RWPE1 (cell line): ENCODE measurements at places on chromosomes 2 and 18.

- DNase-seq = no peak
These were observed 3.4 kb downstream of the MBP start for GRCh38 chr18:77129150-77129551.

- no peak for DNase-seq
These were observed 57.4 kb downstream of the KIDINS220 start for GRCh38 chr2:8779795-8780671.

- peak; percentile 59 for DNase-seq
These were observed 15.0 kb upstream of the MYO1B start for GRCh38 chr2:191230174-191230573.

GRCh38 chr2:8532438-8532837 is 149.4 kb upstream of the ID2 start:
- no peak for DNase-seq

GRCh38 chr2:187477051-187477450 is 29.0 kb upstream of the CALCRL start:
- no peak for DNase-seq

GRCh38 chr2:127508631-127509034 is 17.7 kb downstream of the IWS1 start:
- peak; percentile 94 for DNase-seq

DNA sequence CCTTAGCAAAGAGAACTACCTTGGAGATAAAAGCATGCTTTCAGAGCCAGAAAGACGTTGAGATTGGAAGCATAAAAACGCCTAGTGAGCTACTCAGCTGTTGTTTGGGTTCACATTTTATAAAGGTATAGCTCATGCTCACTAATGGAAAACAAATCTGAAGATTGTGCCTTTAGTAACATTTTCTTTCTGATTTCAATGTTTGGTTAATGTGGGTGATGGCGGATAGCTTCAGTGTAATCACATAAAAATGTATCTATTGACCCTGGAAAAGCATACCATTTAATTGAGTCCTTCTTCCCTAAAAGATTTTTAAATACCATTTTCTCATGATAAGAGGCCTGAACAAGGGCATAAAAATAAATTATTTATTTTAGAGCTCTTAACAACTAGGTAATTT is 73.4 kb downstream of the DTNA start:
- no peak for DNase-seq

DNA sequence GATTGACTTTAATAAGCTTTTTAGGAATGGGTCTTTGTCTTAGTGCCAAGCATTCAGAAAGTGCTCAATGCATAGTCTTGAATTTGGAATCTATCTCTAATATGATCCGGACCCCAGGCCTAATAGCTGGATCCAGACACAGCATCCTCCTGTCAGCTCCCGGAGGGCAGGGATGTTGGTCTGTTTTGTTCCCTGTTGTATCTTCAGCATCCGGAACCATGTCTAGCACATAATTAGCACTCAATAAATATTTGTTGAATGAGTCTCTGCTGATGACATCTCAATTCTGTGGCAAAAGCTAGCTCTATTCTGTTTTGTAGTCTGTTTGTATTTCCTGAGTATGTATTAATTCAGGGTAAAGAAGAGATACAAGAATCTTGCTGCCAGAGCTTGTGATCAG is 169.1 kb downstream of the DCDC2C start:
- no peak for DNase-seq

- no peak for DNase-seq
These were observed 652.9 kb downstream of the NR4A2 start for GRCh38 chr2:155679647-155680046.

DNA sequence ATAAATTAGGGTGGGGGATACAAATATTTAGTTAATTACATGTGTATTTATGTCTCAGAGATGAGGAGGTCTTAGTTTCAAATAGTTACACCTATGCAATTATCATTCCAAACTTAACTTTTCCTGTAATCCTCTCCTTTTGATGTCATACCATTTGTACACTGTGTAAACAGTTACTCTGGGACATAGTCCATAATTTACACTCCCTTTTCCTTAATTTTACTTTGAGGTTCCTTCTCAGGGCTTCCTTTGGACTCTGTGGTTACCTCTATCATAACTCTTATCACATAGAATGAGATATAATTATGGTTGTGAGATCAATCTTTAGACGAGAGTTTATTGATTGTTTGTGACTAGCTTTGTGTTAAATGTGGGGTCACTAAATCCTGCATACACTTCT is 84.4 kb downstream of the DPP10 start:
- DNase-seq = no peak

DNA sequence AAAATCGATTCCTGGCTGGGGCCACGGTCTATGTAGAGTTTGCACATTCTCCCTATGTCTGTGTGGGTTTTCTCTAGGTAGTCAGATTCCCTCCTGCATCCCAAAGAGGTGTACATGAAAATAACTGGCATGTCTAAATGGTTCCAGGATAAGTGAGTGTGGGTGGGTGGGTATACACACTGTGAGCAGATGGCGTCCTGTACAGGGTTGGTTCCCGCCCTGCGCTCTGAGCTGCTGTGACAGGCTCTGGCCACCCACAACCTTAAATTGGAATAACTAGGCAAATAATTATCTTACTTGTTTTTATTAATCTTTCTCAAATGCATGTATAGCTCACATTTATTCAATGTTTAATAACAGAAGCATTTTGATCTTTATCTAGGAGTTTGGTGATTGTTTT is 16.3 kb downstream of the THOC1 start:
- no peak for DNase-seq

DNA sequence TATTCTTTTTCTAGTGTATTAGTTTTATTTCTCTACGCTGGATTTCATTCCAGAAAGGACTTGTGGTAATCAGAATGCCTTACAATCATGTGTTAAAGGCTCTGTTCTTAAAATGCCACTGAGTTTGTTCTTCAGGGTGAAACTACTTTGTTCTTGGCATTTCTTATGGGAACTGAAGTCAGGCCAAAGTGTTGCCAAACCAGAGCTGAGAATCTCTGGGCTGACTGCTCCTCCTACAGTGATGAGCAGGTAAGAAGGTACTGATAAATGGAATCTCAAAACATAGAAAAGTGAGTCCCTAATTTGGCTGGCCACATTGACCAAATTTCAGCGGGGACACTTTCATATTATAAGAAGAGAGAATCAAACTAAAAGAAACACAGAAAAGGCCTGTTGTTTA is 55.1 kb upstream of the ZNF397 start:
- DNase-seq = no peak

DNA sequence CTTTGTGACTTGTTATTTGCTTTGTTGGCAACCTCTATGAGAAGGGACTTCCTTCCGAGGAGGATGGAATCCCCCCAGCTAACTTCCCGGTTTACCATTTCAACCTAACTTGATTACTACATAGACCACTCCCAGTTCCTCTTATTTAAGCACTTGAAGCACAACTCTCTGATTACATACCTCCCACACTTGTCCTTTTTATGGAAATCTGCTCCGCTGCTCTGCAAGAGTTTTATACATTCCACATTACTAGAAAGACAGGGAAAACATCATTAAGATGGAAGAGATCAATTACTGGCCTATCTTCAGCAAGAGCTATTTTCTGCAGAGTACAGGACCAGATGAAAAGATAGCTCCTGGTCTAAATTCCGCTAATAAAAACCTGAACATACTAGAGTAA is 160.0 kb upstream of the PGAP1 start:
- no peak for DNase-seq

DNA sequence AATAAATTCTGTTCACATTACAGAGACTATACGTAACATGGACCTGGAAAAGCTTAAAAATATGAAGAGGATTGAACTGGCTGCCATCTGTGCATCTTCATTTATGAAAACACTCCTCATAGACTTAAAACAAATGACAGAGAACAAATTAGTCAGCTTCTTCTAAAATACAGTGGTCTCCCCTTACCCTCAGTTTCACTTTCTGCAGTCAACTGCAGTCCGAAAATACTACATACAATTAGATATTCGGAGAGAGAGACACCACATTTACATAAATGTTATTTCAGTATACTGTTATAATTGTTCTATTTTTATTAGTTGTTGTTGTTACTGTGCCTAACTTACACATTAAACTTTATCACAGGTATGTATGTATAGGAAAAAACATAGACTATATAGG is 6.5 kb downstream of the RNF103 start:
- no peak for DNase-seq

- peak; percentile 97 for DNase-seq
These were observed 29.3 kb downstream of the TGFA start for GRCh38 chr2:70523996-70524965.

GRCh38 chr2:72824224-72824842 is 1.5 kb downstream of the EXOC6B start:
- DNase-seq = peak; percentile 69

- no peak for DNase-seq
These were observed 3.7 kb downstream of the DYM start for GRCh38 chr18:49456794-49457193.

- DNase-seq = no peak
These were observed 54.4 kb downstream of the CAPN13 start for GRCh38 chr2:30752811-30753210.

GRCh38 chr2:50765146-50765545 is 266.8 kb downstream of the NRXN1 start:
- no peak for DNase-seq

DNA sequence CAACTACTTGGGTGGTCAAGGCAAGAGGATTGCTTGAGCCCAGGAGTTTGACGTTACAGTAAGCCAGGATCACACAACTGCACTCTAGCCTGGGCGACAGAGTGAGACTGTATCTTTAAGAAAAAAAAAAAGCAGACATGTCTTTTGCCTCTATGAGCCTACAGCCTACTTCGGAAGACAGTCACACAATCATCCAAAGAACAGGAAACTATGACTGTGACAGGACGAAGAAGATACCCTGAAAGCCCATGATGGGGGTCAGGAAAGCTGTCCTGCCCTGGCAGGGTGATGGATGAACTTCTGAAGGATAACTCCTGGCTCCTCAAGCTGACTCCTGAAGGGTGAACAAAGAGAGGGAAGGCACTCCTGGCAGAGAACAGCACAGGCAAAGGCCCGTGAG is 251.7 kb upstream of the SIX2 start:
- no peak for DNase-seq

DNA sequence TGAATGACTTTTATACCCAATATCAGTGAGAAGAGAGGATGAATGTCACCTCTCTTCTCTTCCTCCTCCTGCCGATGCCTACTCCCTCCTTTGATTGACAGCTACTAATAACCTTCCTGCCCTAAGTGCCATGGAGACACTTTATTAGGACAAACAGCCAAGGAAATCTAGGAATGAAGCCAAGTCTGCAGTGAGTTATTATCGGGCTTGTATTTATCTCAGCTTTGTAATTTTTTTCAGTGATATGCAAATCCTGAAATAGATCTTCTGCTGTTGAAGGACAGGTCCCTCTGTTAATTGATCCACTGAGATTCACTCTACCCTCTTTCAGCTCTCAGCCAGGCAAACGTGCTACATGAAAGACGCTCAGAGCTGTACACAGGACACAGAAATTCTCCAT is 686.7 kb downstream of the TMEM182 start:
- no peak for DNase-seq

- DNase-seq = no peak
These were observed 329.6 kb downstream of the OSR1 start for GRCh38 chr2:19028587-19029375.

DNA sequence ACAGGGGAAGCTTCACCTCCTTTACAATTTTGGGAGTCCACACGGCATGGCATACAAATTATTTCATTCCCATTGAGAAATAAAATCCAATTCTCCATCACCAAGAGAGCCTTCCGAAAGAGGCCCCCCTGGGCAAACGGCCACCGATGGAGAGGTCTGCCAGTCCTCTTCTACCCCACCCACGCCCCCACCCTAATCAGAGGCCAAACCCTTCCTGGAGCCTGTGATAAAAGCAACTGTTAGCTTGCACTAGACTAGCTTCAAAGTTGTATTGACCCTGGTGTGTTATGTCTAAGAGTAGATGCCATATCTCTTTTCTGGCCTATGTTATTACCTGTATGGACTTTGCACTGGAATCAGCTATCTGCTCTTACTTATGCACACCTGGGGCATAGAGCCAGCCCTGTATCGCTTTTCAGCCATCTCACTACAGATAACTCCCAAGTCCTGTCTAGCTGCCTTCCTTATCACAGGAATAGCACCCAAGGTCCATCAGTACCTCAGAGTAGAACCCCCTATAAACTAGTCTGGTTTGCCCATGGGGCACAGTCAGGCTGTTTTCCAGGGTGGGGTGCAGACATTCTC is 58.3 kb downstream of the BCL11A start:
- DNase-seq = no peak

GRCh38 chr2:120287183-120288015 is 34.7 kb downstream of the RALB start:
- peak; percentile 80 for DNase-seq

GRCh38 chr18:12904012-12904516 is 20.0 kb upstream of the PTPN2 start:
- no peak for DNase-seq

DNA sequence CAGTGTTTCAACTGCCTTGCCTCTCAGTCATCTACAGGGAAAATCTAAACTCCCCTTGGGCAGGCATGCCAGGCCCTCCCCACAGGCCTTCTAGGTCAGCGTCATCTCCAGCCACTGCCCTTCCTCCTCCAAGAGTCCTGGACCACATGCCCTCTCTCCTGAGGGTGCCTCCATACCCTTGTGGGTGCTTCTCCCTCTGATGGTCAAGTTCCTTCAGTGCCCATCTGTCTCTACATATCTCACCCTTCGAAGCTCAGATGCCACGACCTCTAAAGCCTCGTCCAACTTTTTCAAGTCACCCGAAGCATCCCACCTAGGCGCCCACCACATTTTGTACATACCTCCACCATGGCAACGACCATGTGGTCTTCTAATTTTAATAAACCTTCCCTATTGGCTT is 22.6 kb upstream of the TMEM247 start:
- no peak for DNase-seq

DNA sequence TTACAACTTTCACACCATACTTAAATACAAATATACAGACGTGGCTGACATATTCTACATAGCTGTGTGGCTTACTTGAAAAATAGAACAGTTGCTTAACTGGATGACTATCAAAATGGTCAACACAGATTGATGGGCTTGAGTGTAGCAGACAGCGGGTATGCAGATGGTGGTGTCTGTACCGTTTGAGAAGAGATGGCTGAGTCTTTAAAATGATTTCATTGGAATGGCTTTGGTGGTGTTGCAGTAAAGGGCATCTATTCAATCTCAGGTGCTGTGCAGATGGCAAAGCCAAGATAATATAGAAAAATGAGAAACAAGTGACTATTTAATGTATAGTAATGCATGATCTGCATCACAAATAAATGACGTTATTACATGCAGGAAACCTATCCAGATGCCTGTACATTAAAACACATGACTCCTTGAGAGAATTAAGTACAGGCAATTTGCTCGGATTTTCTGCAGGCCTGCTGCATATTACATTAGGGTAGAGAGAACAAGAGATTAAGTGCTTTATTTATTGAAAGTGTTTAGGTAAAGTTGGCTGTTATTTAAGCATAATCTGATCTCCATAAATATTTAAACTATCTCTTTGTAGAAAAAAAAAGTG is 68.5 kb downstream of the AGPS start:
- DNase-seq = no peak
